ENCODE measurements at places on chromosomes 6 and 20.

DNA sequence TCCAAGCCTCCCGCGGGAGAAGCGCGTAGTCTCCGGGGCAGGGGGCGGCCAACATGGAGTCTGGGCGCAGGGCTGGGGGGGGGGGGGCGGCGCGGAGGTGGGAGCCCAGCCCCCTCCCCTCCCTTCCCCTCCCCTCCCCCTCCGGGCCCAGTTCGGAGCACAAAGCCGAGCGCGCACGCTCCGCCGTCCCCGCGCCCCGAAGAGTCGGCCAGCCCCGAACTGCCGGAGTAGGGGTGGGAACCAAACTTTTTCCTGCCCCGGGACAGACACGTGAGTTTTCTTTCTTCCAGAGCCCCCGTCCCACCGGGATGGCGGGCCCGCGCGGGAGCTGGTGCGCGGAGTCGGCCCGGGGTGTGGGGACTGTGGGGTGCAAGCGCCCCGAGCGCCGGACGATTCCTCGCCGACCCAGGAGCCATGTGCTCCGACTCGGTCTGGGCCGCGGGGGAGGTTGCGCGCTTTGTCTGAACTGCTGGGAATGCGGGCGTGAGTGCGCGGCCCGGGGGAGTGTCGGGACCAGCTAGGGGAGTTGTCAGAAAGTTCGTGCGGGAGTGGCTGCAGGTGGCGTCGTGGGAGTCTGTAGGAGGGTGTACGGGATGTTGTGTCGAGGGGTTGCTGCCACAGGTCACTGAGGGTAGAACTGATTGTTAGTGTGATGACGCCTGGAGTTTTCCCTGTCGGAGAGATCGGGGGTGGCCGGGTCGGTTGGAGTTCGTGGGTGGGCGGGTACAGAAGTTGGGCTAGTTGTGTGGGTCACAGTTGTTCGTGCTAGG is 1.2 kb downstream of the TGIF2 start:
- DNase-seq: no peak

GRCh38 chr20:57384953-57385761 is 6.0 kb upstream of the RBM38 start:
- DNase-seq: no peak

DNA sequence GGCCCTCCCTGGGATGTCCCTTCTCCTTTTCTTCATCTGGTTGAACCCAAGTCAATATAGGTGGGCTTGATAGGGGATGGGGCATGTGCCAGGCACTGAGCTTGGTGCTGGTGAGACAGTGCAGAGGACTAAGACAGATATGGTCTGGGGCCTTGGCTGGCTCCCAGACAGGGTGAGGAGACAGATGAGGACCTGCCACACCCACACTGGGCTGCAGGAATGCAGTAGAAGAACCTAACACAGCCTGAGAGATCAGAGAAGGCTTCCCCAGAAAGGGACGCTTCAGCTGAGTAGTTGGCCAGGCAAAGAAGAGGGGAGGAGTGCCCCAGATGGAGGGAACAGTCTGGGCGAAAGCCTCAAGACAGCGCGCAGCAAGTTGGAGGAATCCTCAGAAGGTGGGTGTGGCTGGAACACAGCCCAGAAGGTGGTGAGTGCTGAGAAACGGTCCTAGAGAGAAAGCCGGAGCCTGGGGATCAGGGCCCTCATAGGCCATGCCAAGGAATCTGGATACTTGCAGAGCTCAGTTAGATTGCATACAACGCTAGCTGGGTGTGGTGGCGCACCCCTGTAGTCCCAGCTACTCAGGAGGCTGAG is 26.4 kb downstream of the CD40 start:
- DNase-seq: no peak

DNA sequence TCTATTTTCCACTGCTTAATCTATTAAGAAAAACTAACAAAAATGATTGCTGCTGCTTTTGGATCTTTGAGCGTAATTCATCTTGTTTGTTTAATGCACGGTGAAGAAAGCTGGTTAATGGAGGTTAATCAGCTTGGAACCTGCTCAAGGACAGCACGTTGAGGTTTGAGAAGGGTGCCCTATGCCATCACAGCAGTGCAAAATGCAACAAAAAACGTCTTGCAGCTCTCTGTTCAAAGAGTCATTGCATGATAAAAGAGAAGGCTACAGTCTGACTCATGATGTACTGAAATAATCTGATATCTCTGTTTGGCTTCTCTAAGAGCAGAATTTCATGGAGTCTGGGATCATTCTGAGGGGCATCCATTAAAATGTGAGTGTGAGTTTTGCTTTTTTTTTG is 80.6 kb upstream of the PREP start:
- no peak for DNase-seq

- no peak for DNase-seq
Measured at GRCh38 chr20:33490934-33491656, 1.2 kb downstream of the CBFA2T2 start.

GRCh38 chr20:62860924-62861691 is 514 bp downstream of the TCFL5 start:
- no peak for DNase-seq

DNA sequence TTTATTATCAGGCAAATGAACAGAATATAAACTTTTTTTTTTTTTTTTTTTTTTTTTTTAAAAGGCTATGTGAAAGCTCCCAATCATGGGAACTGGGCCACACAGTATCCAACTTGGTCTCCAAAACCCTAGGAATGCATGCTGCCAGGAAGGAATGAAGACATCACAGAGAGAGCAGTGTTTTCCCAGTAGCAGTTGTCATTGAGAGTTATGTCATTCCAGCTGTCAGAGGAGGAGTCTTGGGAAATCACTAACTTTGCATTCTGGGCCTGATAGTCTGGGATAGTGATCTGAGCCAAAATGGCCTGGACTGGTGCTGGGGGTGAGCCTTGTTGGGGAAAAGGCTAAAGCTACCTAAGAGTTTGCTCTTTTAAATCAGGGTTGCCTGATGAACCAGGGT is 231.3 kb upstream of the MAP3K7 start:
- no peak for DNase-seq

DNA sequence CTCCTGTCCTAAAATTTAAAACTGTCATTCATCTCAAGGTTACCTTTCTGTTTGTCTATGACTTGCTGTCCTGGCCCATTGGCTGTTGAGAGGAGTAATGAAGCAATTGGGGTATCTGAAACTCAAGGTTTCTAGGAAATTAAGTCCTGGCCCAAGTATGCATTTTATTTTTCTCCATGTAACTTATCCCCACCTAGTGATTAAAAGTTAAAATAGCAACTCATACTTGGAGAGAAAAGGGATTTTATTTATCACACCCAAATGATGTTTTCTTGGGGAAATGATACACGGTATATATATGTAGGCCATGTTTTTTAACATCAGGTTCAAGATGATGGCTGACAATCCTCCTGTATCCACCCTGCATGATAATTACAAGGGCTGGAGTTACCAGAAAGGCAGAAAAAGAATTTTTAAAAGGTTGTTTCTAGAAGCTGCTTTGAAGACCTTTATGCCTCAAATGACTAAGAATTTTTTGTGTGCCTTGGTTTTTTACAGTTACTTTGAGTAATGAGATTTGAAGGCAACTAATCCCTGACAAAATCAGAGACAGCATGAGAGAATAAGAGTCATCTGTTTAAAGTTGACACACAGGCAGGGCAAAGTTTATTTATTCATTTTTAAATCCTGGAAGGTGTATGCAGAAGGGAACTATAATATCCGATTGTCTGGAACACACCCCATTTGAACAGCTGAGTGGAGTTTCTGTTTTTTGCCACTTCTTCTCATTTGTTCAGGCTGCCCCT is 28.9 kb upstream of the C6orf58 start:
- DNase-seq: no peak

Data from anterior cingulate cortex (tissue), 58 donors.